Fibroblast of skin of right biceps (primary cell): ENCODE measurements at places on chromosomes 7 and 10.

- DNase-seq = peak; percentile 91
These were observed at the start of gene CH25H for GRCh38 chr10:89207181-89207800. Gene CH25H (minus strand): TSS chr10:89207317. CDS start chr10:89207292, 25 bp downstream.

DNA sequence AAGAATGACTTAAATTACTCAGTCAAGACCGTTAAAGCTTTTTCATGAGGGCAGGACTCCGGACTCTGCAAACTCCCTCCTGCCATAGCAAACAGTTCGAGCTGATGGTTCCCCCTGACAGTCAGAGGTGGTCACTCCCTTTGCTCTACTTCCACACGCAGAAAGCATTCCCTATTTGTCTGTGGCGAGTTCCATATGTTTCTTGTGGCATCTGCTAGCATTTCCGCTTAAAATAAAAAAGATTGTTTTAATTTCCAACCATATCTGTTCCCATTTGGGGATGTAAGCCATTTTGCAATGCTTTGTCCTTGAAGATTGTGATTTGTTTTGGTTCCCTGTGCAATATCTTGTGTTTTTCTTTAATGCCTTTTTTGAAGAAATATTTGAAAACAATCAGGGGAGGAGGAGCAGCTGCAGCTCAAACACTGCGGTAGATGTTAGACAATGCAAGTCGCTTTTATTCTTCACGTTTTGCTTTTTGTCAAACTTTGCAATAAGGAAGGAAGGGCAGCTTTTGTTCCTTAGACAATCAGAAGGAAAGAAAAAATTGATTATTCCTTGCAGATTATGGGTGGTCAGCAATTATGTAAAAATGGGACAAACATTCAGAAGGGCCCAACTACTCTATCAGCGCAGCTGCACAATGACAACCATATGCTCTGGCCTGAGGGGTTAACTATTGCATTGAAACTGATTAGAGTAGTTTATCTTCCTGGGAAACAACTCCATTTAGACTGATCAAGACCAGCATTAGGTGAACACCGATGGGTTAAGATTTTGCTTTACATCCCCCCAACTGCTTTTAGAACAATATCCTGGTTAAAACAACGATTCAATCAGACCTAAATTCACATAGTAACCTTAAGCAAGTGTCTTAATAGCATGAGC lies 425.8 kb upstream of the NRP1 start:
- DNase-seq = no peak

DNA sequence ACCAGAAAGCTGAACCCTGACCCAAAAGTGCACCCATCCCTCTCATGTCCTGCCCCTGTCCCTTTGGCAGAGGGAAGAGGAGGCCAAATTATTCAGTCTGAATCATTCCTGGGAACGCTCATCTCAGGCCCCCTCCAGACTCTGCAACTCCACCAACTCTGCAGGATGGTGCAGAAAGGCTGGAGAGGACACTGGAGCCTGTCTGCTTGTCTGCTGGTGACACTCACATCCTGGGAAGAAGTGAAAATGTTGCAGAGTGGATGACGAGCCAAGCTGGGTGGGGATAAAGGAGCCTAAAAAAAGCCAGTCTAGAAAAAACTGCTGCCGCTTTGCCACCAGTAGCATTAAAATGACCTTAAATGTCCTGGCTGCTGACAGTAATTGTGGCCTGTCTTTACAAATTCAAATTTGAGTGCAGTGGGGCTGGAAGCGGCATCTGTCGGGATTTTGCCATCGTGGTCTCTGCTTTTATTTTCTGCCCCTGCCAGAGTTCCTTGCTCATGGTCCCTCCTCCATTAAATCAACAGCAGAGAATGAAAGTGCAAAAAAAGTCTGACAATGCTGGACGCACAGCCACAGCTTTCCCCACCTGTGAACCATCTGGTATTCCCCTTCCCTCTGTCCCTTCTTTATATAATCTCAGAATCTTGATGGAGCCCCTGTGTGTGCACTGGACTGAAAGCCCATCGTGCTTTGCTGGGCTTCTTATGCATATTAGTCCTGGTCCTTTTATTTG lies 63.9 kb downstream of the STK17A start:
- peak; percentile 82 for DNase-seq

DNA sequence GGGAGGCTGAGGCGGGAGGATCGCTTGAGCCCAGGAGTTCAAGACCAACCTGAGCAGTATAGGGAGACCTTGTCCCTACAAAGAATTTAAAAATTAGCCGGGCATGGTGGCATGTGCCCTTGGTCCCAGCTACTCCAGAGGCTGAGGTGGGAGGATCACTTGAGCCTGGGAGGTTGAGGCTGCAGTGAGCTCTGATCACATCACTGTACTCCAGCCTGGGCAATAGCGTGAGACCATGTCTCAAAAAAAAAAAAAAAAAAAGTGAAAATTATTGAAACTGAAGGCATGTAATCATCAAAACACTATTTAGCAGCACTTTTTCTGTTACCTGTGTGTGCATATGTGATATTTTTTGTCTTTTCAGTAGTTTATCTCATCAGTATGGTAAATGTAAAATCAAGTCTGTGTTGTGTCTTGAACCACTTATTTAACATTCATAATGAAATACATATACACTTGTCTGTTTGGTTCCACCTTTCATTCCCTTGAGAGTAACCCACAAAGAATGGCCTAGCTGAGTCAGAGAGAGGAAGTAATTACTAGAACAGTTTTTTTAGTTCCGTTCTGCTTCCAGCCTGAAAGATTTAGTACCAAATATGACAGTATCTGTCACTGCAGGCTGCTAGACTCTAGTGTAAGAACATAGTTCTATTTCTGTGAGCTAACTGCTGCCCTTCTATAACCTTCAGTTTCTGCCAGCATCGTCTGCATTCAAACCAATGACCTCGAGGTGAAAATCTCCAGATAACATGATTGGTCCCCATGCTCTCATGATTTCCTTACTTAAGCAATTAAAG lies 68.6 kb downstream of the MMRN2 start:
- DNase-seq = peak; percentile 76

DNA sequence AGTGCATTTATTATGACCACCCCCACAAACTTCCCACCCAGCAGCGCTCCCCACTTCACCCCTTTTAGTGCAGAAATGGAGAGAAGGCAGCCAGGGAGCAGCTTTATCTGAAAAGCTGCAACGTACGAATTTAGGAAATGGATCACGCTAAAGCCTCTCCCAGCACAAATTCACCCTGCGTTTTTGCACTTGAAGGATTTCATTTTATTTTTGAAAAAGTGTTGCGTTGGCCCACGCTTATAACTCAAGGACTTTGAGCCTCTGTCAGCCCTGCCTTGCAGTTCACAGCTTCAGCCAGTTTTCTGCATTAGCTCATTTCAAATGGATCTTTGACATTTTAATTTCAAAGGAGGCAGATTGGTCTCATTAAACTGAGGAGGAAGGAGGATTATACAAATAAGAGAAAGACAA lies 556.1 kb downstream of the KCNMA1 start:
- no peak for DNase-seq

DNA sequence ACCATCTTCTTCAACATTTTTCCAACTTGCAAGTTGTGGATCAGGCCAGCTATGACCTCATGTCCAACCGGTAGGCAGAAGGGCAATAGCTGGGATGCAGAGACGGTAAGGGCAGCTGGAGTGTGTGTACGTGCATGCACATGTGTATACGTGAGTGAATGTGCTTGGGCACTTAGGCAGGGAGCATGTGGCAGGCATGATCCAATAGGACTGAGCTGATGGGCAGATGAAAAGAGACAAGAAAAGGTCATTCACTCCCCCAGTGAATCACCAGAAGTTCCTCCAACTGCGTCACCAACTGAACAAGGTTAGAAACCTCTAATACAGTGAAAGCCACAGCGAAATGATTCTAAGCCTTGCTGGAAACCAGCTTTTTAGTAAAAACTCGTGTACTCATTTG lies 176.1 kb downstream of the FGFR2 start:
- DNase-seq = no peak

DNA sequence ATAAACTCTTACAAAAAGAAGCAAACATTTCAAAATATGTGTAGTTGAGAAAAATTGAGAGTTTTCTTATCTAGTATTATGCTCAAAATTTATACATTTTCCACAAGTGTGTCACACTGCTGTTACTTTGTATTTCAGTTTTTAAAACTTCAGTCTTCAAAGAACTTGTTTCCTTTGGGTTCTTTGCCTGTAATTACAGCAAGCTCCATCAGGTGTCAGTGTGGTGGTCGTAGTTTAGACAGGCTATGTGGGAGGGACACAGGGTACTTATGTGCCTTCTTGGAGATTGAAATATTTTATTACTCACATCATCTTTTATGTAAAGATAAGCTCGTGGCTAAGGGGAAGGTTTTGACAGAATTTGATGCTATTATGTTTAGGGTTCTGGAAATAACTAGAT lies 360.5 kb downstream of the FGFR2 start:
- no peak for DNase-seq

DNA sequence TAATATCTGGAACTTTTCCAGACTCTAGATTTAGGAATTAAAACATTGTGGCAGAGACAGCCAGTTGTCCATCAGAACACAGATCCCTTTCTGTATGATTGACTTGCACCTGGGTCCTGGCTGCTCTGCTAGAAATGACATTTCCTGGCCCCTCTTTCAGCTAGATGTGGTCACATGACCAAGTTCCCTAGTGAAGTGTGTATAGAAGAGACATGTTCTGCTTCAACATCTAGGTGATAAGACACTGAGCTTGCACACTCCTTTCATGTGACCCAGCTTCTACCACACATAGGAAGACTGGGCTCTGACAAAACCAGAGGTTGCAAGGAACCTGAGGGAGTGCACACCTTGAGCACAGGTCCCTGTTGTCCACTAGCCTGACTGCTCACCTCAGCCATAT lies 22.8 kb upstream of the DYNC1I1 start:
- DNase-seq = no peak

GRCh38 chr7:16063716-16064675 lies 357.3 kb downstream of the CRPPA start:
- DNase-seq = peak; percentile 48

DNA sequence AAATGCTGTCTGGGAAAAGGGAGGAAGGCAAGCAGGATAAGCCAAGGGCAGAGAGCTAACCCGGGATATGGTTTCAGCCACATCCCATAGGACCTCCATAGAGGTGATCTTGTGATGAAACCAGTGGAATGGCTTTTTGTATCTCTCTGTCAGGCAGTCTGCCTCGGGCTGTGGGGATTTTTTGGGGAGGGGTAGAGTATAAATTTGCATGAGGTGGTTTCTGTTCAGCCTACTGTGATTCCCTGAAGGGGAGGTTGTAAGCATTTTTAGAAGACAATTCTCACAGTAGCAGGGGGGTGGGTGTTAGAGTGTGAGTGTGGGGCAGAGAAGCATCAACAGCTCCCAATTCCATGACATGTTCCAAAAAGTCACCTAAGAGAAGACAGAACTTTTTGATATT lies 11.8 kb downstream of the OR9A2 start:
- DNase-seq = no peak

DNA sequence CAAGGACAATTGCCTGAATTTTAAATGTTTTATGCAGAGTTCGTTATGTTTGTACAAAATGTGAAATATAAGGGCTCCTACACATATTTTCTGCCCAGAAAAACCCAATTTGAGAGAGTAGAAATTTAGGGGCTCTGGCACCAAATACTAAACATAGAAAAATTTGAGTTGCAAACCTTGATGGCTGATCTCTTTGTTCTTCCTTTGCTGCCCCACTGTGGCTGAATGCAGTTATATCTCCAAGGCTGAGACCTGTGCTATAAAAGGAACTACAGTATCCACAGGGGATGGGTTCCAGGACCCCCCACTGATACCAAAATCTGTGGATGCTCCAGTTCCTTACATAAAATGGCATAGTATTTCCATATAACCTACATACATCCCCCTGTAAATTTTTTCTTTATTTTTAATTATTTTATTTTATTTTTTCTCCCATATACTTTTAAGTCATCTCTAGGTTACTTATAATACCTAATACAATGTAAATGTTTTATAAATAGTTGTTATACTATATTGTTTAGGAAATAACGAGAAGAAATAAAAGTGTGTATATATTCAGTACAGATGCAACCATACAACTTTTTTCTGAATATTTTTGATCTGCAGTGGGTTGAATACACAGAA lies 22.5 kb downstream of the CFAP43 start:
- DNase-seq = peak; percentile 38

- DNase-seq = no peak
These were observed 356.8 kb upstream of the ADARB2 start for GRCh38 chr10:2094171-2094570.

- DNase-seq = no peak
These were observed 5.1 kb downstream of the DEPP1 start for GRCh38 chr10:44973323-44974081.

DNA sequence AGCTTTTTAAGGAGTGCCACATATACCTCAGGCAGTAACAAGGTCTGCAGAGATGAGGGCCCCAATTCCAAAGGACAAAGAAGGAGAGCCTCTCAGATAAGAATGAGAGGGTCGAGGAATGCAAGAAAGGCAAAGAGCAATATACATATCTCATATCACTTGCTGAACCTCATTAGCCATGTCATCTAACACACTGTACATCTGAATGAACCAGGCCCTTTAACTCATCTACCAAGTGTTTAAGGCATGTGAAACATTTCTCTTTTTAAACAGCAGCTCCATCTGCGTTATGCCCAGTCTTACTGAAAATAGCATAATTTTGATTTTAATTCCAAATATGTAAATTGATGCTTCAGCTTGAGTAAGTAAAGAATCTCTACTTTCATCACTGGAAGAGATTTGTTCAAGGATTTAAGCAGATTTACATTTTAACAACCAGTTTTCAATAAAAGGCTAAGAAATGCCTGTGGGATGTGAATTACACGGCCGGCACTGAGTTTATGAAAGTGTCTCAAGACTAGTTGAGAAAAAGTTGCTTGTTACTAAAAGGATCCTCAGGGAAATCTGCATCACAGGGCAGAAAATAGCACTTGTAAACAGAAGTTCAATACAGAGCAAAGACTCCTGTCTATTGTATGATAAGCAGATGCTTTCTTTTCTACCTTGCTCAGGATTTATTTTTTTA lies 123.8 kb upstream of the SLC26A5 start:
- DNase-seq = no peak

DNA sequence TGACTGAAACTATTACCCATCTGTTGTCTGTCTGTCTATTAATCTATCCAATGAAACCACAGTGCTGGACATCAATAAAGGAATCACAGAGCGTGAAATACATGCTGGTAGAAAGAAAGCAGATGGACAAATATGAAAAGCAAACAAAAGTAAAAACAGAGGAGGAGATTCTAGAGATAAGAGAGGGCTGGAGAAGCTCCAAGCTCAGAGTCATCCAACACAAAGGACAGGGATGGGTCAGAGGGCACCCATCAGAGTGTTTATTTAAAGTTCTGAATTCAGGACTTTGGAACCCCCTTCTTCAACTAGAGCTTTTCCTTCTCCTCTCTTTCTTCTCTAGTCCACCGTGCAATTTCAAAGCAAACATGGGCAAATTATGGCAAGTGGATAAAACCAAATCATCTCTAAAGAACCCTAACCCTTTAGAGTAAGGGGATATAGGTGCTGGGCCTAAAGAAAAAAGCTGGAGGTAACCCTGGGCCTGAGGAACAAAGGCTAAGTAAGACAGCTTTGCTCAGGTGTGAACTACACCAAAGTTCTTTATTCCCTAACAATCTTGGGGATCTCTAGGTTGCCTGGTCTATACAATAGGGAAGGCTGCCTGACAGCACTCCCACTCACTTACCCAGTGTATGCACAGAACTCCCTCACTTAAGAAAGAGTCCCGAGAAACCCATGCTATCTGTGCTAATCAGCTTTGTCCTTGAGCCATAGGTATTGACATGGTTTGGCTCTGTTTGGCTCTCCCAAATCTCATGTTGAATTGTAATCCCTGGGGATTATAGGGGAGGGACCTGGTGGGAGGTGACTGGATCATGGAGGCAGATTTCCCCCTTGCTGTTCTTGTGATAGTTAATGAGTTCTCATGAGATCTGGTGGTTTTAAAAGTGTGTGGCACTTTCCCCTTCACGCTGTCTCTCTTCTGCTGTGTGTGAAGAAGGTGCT lies 97.0 kb downstream of the BAMBI start:
- no peak for DNase-seq

GRCh38 chr7:128867241-128867640 lies 4.6 kb downstream of the ATP6V1F start:
- DNase-seq = no peak
